ENCODE measurements at places on chromosomes 6 and 20.
A peak's percentile ranks its signal among the peaks of the same experiment; 100 is the strongest.

DNA sequence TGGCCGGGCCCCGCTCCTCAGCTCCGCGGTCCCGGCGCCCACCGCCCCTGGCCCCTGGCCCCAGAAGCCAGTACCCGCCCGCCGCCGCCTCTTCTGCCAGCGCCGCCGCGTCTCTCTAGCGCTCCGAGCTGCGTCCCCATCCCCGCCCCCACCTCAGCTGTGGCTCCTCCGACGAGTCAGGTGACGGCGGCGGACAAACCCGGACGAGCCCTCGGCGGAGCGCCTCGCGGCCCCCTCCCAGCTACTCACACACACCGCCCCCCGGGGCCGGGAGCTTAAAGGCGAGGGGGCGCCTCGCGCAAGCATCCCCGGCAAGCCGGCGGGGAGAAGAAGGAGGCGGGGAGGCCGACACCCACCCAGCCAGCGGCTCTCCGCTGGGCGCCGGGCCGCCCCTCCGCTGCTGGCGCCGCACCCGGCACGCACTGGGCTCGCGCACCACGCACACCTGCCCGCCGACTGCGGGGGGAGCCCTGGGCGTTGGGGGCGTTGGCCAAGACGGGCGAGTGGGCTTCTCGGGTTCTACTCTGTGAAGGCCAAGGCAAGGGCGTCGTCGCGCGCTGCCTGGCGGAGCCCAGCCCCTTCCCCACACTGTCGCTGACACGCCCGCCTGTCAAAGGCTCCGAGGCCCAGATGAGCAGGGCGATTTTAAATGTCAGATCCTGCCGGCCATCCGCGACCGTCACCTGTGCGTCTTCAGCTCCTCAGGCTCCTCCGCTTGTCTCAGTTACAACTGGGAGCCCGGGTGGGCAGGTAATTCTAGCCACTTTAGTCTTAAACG lies at the start of gene SNAP91:
SNAP91 (minus strand) TSS at position 132 of the 778 bp plus-strand sequence. CDS start 1,174 bp downstream, outside the sequence.
- no peak for DNase-seq
- H3K36me3 ChIP-seq: no peaks in the 10 kb centered on the region
- H3K27ac ChIP-seq: no peak within 1 kb of the TSS
- H3K4me1 ChIP-seq: no peaks in the 10 kb centered on the region

GRCh38 chr6:2792330-2793110 lies 27.3 kb downstream of the WRNIP1 start:
- no peaks in the 10 kb centered on the region for H3K27me3 ChIP-seq
- H3K4me3 ChIP-seq: no peak overlapping the region
- no peaks in the 10 kb centered on the region for H3K36me3 ChIP-seq

DNA sequence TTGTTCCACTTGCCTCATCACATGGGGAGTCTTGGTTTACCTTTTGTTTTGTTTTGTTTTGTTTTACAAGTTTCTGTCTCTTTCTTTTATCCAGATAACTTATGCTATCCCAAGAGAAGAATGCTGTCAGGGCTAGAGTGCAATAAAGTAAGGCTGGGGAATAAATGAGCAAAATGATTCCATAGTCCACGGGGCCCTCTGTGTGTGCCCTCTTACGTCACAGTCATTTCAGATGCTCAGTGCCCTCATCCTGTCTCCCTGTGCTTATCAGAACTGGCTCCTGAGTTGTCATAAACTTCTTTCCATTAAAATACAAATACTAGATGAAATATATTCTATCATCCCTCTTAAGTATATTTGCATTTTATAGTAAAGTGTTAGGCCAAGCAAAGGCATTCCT lies 30.8 kb upstream of the ENPP1 start:
- peaks cover 6% of the 10 kb centered on the region for H3K4me1 ChIP-seq
- no peaks in the 10 kb centered on the region for H3K27me3 ChIP-seq
- H3K4me3 ChIP-seq: no peak overlapping the region
- H3K36me3 ChIP-seq: no peaks in the 10 kb centered on the region
- peak; percentile 57 for DNase-seq

DNA sequence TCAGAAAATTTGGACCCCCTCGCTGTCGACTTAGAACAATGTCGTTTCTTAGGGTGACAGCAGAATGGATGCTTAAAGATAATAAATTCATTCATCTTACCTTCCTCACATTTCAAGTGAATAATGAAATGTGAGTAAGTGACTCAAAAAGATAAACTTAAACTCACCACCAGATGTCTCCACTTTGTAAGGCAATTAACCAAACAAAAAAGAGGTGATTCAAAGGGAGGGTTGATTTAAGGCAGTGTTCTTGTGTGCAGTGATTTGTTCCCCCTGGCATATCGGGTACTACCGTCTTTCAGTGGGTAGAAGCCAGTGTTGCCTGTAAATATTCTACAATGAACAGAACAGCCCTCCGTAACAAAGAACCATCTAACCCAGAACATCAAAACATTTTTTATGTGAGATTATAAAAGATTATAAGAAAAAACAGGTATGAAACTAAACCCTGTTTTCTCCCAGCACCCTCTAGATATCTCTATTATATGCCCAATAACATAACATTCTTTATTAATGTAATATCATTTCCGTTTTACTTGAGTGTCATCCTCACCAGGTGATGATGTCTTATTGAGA lies 589.7 kb downstream of the CBLN4 start:
- no peaks in the 10 kb centered on the region for H3K27me3 ChIP-seq
- H3K4me3 ChIP-seq: no peak overlapping the region
- DNase-seq: no peak
- peaks cover 3% of the 10 kb centered on the region for H3K4me1 ChIP-seq

- H3K27ac ChIP-seq: no peak overlapping the region
- H3K27me3 ChIP-seq: peaks cover 8% of the 10 kb centered on the region
These were observed 41.7 kb downstream of the C20orf203 start for GRCh38 chr20:32631933-32632460.

- H3K4me1 ChIP-seq: peaks cover 21% of the 10 kb centered on the region
- no peaks in the 10 kb centered on the region for H3K36me3 ChIP-seq
- no peaks in the 10 kb centered on the region for H3K27me3 ChIP-seq
- peak overlapping the region; percentile 31 for H3K27ac ChIP-seq
These were observed 139.0 kb downstream of the MTHFD1L start for GRCh38 chr6:151004383-151005024.

DNA sequence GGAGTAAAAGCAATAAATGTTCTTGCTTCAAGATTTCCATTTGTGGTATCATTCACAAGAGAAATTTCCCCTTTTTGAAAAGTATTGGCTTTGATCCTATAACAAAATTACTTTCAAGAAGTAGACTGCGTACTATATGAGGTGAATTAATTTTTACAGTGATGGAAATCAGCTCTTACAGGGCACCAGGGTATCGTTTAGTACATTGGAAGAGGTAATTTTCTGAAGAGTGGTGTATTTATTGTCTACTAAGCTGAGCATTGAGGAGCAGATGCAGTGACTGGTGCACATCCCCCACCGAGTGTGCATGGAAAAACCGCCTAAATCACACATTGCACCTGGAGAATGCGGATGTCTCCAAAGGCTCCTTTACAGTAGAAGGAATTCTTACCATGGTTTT lies 209.5 kb downstream of the SAMD5 start:
- H3K27me3 ChIP-seq: no peaks in the 10 kb centered on the region
- H3K4me3 ChIP-seq: no peak overlapping the region
- no peak for DNase-seq
- no peaks in the 10 kb centered on the region for H3K4me1 ChIP-seq

DNA sequence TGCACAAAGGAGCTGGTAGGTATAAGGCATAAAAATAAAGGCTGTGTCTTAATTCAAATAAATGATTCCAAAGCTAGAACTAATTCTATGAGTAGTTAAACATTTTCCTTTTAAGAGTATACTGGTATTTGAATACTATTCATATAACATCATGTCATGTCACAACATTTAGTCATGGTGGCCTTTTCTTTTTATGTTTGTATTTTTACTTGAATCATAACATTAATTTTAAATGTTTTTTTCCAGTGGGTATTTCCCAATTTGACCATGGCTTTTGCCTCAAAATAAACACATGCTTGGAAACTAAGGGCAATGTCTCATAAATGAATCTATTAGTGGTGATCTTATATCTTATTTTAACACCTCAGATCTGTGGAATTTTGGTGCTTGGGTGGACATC lies 177.1 kb downstream of the CD109 start:
- no peaks in the 10 kb centered on the region for H3K36me3 ChIP-seq
- H3K27ac ChIP-seq: no peak overlapping the region
- no peaks in the 10 kb centered on the region for H3K27me3 ChIP-seq
- no peak for DNase-seq
- H3K4me3 ChIP-seq: no peak overlapping the region

DNA sequence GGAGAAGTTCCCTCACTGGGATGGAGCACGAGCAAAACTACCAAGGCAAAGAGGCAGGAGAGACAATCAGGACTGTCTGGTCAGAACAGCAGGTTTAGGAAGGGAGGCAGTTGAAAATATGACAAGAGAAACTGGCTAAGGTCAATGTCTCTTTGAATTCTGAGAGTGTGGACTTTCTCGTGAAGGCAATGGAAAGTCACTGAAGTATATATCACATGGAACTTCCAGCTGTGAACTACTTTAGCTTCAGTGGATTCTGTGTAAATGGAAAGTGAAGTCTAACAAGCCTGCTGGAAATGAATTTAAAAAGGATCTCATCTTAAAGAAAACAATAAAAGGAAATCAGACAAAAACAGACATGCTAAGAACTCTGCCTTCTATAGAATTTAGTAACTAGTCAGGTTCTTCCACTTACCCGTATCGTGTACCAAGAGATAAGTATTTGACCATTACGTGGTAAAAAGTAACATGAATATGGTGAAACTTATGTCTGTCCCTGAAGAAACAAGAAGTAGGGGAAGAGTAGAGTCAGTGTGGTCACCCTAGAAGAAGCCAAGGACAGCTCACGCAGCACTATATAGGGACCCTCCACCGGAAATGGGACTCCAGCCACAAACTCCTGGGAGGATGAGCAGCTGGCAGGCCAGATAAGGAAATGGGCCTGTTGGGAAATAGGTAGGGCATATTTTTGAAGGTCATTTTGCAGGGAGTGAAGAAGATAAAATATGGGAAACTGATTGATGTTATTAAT lies 123.4 kb downstream of the MAP7 start:
- no peaks in the 10 kb centered on the region for H3K4me1 ChIP-seq
- H3K27me3 ChIP-seq: no peaks in the 10 kb centered on the region
- H3K27ac ChIP-seq: no peak overlapping the region
- H3K4me3 ChIP-seq: no peak overlapping the region
- DNase-seq: no peak
- no peaks in the 10 kb centered on the region for H3K36me3 ChIP-seq

GRCh38 chr6:168093634-168094033 lies 14.6 kb upstream of the FRMD1 start:
- H3K36me3 ChIP-seq: no peaks in the 10 kb centered on the region
- no peak for DNase-seq
- peak overlapping the region; percentile 28 for H3K27ac ChIP-seq
- H3K4me1 ChIP-seq: peaks cover 17% of the 10 kb centered on the region
- no peak overlapping the region for H3K4me3 ChIP-seq

- no peak for DNase-seq
- H3K27ac ChIP-seq: no peak overlapping the region
- H3K27me3 ChIP-seq: no peaks in the 10 kb centered on the region
These were observed 47.8 kb upstream of the ARMC2 start for GRCh38 chr6:108800427-108800864.

GRCh38 chr6:37033255-37033654 lies 27.8 kb downstream of the FGD2 start:
- no peak overlapping the region for H3K27ac ChIP-seq
- no peak for DNase-seq
- H3K27me3 ChIP-seq: no peaks in the 10 kb centered on the region
- no peaks in the 10 kb centered on the region for H3K36me3 ChIP-seq
- no peaks in the 10 kb centered on the region for H3K4me1 ChIP-seq

- H3K36me3 ChIP-seq: no peaks in the 10 kb centered on the region
- no peaks in the 10 kb centered on the region for H3K27me3 ChIP-seq
- H3K4me1 ChIP-seq: no peaks in the 10 kb centered on the region
- DNase-seq: no peak
- no peak overlapping the region for H3K4me3 ChIP-seq
- no peak overlapping the region for H3K27ac ChIP-seq
These were observed 82.5 kb upstream of the PDE10A start for GRCh38 chr6:165745492-165745891.

- H3K27ac ChIP-seq: no peak overlapping the region
- H3K36me3 ChIP-seq: no peaks in the 10 kb centered on the region
- H3K4me1 ChIP-seq: no peaks in the 10 kb centered on the region
- no peak overlapping the region for H3K4me3 ChIP-seq
These were observed 51.8 kb upstream of the FRMD1 start for GRCh38 chr6:168130697-168131371.

DNA sequence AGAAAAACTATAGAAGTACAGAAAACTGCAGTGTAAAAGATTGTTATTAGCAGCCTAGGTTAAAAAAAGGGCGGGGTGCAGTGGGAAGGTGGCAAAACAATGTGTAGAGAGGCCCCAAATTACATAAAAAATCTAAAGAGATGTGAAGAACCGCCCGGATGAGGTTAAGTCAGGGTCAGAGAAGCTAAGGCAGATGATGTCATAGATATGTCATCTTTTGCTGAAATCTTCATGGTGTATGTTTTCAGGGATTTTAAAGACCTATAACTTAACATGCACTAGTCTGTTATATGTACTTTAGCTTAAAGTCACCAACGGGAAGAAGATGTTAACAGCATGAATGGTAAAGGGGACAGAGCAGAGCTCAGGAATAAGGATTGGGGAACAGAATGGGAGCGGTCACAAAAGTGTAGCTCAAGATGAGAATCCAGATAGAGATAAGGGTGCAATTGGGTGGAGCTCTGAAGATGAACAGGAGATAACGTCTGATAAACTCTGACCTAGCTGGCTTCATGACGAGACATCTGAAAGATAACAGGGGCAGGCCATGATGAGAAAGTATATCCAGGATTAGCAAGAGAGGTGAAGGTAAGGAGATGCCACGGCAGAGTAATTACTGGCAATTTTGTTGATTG lies 83.4 kb downstream of the TFAP2A start:
- H3K36me3 ChIP-seq: no peaks in the 10 kb centered on the region
- no peaks in the 10 kb centered on the region for H3K27me3 ChIP-seq
- DNase-seq: no peak
- no peak overlapping the region for H3K4me3 ChIP-seq

DNA sequence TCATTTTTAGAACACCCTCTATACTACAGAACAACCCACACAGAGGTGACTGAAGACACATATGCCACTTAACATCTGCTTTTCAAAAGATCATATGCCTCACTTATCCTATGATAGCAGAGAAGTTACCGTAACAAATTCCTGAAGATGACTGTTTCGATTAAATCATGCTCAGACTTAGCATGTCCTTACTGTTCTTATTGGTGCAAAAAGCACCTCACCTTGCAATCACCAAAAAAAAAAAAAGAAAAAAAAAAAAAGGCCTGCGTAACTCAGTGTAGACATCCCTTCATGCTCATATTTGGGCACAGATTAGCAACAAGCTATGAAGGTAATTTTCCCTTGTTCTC lies 17.7 kb upstream of the DST start:
- no peak overlapping the region for H3K4me3 ChIP-seq
- DNase-seq: no peak
- no peaks in the 10 kb centered on the region for H3K36me3 ChIP-seq
- no peaks in the 10 kb centered on the region for H3K27me3 ChIP-seq
- no peak overlapping the region for H3K27ac ChIP-seq
- H3K4me1 ChIP-seq: peaks cover 10% of the 10 kb centered on the region

DNA sequence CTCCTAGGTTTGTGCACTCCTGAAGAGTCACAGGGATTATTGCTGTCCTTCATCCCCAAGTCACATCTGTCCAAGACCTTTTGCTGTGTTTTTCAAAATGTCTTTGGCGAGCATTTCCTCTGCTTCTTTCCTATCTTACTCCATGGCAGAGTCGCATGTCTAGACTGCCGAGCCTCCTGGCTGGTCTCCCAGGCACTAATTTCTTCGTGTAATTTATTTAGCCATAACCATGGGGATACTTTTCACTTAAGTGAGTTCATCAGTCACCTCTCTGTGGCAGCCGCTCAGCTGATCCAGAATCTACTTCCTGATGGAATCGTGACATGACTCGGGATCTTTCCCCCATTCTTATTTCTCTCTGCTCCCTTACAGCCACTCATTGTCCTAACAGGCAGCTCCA lies 25.8 kb downstream of the ADGRF5 start:
- no peak for DNase-seq
- H3K27ac ChIP-seq: no peak overlapping the region
- H3K36me3 ChIP-seq: no peaks in the 10 kb centered on the region
- no peaks in the 10 kb centered on the region for H3K27me3 ChIP-seq
- no peaks in the 10 kb centered on the region for H3K4me1 ChIP-seq
- no peak overlapping the region for H3K4me3 ChIP-seq
